ENCODE measurements at places on chromosomes 12 and 14.

DNA sequence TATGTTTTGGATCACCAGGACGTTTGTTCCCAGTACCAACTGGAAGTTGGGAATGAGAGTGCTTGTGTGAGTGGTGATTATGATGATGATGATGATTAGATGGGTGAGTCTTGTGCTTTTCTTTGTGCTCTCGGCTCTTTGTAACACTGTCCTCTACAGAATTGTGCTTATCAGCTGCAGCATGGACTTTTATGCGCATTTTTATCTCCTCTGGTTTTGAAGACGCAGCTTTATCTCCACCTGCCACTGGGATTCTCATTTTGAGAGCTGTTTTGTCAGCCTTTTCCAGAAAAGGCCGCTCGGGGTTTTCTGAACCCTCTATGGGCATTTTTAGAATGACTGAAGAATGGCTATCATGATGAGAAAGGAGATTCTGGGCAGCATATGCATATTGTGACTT, 11.5 kb upstream of the KANSL2 start:
- DNase-seq, result no peak

DNA sequence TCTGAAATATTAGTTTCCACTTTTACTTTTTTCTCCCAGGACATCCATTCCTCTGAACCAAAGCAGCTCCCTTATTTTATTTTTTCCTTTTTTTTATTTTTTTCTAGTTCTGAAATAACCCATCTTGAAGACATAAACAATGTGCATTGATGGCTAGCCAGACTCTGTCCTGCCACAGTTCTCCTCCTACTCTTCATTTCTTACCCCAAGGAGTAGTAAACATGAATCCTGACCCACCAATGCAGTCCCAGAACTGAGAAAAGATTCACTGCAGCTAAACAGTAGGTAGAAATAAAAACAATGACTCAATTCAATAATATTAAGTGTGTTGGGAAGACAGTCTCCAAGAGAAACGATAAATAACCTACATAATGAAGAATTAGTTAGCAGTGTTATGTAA, 65.7 kb upstream of the NOVA1 start:
- DNase-seq, result no peak

DNA sequence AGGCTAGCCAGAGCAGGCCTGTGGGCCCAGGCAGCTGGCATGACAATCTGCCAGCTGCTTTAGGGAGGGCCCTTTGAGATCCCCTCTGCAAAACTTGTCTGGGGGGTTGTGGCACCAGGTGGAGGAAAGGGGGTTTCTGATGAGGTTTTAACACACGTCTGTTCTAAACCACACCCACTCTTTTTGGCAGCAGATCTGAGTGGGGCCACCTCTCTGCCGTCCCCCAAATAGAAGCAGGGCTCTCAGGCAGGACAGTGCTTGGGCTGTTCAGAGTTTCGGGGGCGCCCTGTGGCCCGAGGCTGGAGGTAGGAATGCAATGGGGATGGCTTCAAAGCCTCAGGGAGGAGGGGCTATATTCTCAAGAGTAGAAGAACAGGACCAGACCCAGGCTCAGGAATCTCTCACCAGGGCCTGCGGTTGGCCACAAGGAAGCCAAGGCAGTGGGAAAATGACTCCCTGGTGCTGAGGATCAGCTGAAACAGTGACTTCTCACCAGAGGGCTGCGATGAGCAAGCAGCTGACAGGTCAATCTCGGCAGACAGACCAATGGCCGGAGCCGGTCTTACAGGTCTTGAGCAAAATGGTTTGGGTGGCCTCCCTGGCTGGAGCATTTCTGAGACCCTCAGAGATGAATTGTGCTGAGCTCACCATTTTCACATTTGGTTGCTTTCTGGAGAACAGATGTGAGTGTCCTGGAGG, 1.5 kb upstream of the KRT5 start:
- no peak for DNase-seq

- DNase-seq, result no peak
These were observed 158.2 kb upstream of the DIO3 start for GRCh38 chr14:101402936-101403660.

GRCh38 chr12:12954356-12954755, 2.4 kb upstream of the GPRC5D start:
- no peak for DNase-seq

- no peak for DNase-seq
These were observed 173.2 kb downstream of the SLC35F4 start for GRCh38 chr14:57692671-57693070.

DNA sequence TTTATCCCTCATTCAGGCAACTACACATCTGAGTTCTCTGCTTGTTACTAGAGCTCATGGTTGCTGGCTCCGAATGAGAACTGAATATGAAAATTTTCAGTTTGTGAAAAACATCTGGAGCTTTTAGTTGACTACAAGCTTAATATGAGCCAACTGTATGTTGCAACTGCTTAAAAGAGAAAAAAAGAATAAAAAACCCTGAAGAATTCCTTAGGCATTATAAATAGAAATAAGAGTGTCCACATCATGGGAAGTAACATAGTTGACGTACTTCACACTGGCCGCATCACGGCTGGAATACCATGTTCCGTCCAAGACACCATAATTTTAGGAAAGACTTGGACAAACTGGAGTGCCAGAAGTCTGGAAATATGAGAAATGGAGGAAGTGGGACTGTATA, 57.9 kb downstream of the PDE3A start:
- DNase-seq, result no peak

Data from activated CD4-positive, alpha-beta memory T cell treated with anti-CD3 and anti-CD28 coated beads for 36 hours (primary cell).